A172 (cell line): ENCODE measurements at places on chromosomes 5 and 9.

- DNase-seq, result no peak
Observed at GRCh38 chr5:176362233-176362490, 598 bp upstream of the KIAA1191 start.

- DNase-seq, result no peak
Observed at GRCh38 chr5:87008751-87009560, 258.7 kb upstream of the RASA1 start.

GRCh38 chr5:76425928-76426804 lies 23.1 kb downstream of the IQGAP2 start:
- no peak for DNase-seq

DNA sequence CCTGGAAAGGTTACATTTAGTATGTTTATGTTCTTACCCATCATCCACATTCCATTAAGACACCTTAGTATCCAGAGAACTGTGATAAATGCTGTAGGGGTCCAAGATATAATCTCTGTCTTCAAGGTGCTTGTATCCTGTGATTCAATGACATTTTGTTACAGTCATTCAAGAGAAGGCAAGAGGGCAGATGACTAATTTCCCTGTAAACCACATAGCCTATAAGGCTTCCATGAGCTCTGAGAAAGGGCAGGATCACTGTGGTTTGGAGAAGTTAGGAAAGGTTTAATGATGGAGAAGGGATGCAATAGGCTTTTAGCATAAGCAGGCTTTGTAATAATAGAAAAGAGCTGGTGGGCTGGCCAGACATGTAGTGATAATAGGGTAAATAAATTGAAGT lies 40.0 kb downstream of the PAPPA start:
- peak; percentile 59 for DNase-seq

DNA sequence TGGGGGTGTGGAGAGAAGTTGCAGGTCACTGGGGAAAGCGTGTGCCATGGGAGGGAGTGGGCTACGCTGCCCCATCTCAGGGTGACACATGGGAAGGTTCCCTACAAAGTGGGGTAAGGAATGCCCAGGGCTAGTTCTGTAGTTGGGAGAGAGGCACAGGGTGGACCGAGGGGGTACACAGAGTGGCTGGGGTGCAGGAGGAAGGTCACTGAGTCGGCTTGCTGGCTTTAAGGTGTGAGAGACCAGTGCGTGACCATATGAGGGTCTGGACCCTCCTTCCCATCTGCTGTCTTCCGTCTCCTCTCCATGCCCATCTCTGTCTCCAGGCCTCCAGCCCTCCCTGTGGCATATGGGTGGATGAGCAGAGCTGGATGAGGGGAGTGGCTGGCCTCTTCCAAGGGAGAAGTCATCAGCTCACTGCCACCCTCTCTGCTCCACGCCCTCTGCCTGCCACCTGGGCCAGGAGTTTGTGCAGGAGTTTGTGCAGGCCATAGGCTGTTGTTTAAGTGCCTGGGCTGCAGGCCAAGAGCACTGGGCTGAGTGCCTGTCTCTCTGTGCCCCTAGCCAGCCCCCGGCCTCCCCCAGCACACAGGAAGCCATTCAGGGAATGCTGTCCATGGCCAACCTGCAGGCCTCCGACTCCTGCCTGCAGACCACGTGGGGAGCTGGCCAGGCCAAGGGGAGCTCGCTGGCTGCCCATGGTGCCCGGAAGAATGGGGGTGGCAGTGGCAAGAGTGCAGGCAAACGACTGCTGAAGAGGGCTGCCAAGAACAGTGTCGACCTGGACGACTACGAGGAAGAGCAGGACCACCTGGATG lies 96.8 kb downstream of the PHF2 start:
- no peak for DNase-seq

DNA sequence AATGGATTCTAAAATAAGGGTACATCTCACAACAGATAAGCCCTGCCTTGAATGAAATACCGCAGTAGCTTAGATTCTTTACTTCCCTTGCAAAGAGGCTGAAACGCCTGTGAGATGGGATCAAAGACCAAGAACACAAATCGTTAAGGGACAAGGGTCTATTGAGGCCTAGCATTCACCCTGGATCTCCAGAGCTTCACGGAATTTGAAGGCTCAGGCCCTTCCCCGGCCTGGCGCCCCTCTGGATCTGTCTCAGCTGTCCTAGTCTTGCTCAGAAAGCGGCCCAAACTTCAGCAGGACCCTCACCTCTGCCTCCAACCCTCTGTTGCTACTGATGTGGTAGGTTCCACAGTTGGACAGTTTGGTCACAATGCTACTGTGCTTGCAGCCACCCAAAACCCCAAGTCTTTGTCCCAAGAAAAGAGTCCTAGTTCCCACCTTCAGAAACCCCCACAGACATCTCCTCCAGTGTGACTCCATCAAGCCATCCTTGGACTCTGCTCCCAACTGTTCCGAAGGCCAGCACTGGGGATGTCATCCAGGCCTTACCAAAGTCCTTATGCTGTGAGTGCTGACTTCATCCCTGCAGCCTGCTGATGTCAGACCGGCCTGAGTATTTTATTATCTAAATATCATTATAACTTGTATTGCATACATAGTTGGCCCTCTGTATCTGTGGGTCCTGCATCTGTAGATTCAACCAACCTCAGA lies 9.4 kb downstream of the CORO2A start:
- DNase-seq, result no peak

GRCh38 chr5:4294878-4295277 lies 699.2 kb downstream of the IRX1 start:
- no peak for DNase-seq

DNA sequence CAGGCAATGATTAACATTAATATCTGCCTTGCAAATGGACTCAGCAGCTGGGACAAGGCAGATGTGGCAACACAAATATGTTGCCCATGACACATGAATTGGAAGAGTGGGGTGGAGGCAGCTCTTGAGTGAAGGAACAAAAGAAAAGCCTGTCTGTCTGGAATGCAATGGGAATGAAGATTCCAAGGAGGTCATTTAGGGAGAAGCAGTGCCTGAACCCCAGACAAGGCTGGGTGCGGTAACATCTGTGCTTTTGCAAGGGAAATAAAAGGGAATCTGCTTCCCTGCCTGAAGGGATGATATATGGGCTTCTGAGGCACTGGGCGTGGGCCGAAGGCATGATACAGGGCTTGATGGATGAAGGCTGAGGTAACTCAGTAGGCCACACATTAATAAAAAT lies 94.1 kb upstream of the TRIM32 start:
- DNase-seq, result no peak
